ENCODE measurements at places on chromosomes 12 and 14. TPM values are rescaled to one million over a fixed set of nuclear protein-coding genes. Genes with fewer than 3 reads are reported as not detected.
A peak's percentile ranks its signal among the peaks of the same experiment; 100 is the strongest.

SERPINA6 gene
- not detected for total RNA-seq

KERA gene
- not detected for total RNA-seq

CD69 gene
- 82.4 TPM for total RNA-seq

TMEM30B gene
- total RNA-seq, result 0.42 TPM

RABGGTA gene
- total RNA-seq, result 54.8 TPM

ASCL1 gene
- not detected for total RNA-seq

DNA sequence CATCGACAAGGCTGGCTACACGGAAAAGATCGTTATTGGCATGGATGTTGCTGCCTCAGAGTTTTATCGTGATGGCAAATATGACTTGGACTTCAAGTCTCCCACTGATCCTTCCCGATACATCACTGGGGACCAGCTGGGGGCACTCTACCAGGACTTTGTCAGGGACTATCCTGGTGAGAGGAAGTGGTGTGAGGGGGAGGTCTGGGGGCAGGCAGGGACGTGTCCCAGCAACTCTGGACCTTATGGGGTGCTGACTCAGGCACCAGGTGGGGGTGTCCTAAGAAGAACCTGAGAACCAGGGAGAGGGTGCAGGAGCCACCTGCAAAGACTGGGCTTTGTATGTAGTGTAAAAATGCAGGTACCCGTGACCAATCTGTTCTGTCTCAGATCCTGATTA is 5.2 kb downstream of the ENO2 start:
- H3K27ac ChIP-seq, result no peak overlapping the region
- H3K36me3 ChIP-seq, result peaks cover 49% of the 10 kb centered on the region
- peaks cover 54% of the 10 kb centered on the region for H3K4me1 ChIP-seq
- no peak for DNase-seq

GRCh38 chr12:112602150-112602549 is 183.4 kb downstream of the PTPN11 start:
- no peaks in the 10 kb centered on the region for H3K36me3 ChIP-seq
- peaks cover 14% of the 10 kb centered on the region for H3K27me3 ChIP-seq
- H3K4me3 ChIP-seq, result no peak overlapping the region
- H3K4me1 ChIP-seq, result no peaks in the 10 kb centered on the region
- DNase-seq, result no peak

GRCh38 chr12:81417056-81417455 is 339.2 kb downstream of the ACSS3 start:
- no peak overlapping the region for H3K4me3 ChIP-seq
- H3K36me3 ChIP-seq, result no peaks in the 10 kb centered on the region
- DNase-seq, result no peak
- H3K4me1 ChIP-seq, result no peaks in the 10 kb centered on the region
- H3K27me3 ChIP-seq, result no peaks in the 10 kb centered on the region

GRCh38 chr12:72828662-72829324 is 556.6 kb downstream of the TRHDE start:
- H3K27me3 ChIP-seq, result no peaks in the 10 kb centered on the region
- H3K36me3 ChIP-seq, result no peaks in the 10 kb centered on the region
- no peak overlapping the region for H3K27ac ChIP-seq

DNA sequence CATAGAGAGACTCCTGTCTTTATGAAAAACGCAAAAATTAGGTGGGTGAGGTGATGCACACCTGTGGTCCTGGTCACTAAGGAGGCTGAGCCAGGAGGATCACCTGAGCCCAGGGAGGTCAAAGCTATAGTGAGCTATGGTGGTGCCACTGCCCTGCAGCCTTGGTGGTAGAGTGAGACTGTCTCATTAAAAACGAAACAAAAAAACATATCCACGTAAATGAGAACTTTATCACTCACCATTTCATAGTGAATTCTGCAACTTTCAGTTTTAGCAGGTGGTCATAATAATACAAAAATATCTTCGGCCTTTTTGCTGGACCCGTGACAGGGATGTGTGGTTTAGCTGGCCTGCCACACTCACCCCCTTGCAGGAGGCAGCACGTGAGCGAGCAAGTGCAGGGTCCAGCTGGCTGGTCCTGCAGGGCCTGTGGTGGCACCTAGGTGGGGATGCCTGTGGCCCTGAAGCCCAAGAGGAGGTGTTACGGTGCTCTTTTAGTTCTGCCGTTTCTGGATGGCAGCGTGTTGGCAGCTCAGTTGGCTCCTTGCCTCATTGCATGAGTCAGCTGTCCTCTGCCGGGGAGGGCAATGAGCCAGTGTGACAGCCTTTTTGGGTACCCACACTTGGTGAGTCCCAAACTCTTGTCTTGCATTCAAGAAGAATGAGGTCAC is 1330.7 kb upstream of the TMEM132C start:
- H3K27ac ChIP-seq, result no peak overlapping the region
- no peaks in the 10 kb centered on the region for H3K36me3 ChIP-seq
- H3K27me3 ChIP-seq, result no peaks in the 10 kb centered on the region
- no peak overlapping the region for H3K4me3 ChIP-seq
- H3K4me1 ChIP-seq, result no peaks in the 10 kb centered on the region
- DNase-seq, result no peak

- H3K4me3 ChIP-seq, result peak within 1 kb of the TSS; percentile 67
- H3K27me3 ChIP-seq, result peaks cover 72% of the 10 kb centered on the region
- peaks cover 13% of the 10 kb centered on the region for H3K4me1 ChIP-seq
These were observed at the start of gene COCH for GRCh38 chr14:30874120-30874998. Gene COCH (plus strand): TSS chr14:30874559. CDS start chr14:30874939, 380 bp downstream.

GRCh38 chr14:34699873-34700621 is 14.3 kb downstream of the CFL2 start:
- H3K36me3 ChIP-seq, result no peaks in the 10 kb centered on the region
- H3K27ac ChIP-seq, result no peak overlapping the region
- no peaks in the 10 kb centered on the region for H3K4me1 ChIP-seq
- DNase-seq, result no peak
- no peak overlapping the region for H3K4me3 ChIP-seq

DNA sequence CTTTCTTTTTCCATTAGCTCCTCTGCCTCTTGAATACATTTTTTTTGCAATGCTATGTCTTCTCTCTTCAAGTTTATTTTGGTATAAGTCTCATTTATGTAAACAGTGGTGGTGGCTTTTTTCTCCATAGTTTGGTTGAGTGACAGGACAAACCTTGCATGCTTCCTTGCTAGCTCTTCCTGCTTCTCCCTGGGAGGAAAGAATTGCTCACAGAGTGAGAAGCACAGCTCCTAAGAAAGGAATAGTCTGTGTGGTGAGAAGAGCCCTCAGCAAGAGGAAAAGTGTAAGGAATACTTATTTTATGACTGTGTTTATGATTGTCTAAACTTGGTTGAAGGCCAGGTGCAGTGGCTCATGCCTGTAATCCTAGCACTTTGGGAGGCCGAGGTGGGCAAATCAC is 11.5 kb downstream of the CCDC175 start:
- no peak overlapping the region for H3K27ac ChIP-seq
- H3K36me3 ChIP-seq, result no peaks in the 10 kb centered on the region
- no peak overlapping the region for H3K4me3 ChIP-seq
- DNase-seq, result no peak
- H3K27me3 ChIP-seq, result peaks cover 27% of the 10 kb centered on the region

- peaks cover 7% of the 10 kb centered on the region for H3K4me1 ChIP-seq
- peak overlapping the region; percentile 57 for H3K27ac ChIP-seq
- DNase-seq, result no peak
These were observed 4.7 kb downstream of the P2RX2 start for GRCh38 chr12:132623072-132623869.

- peaks cover 3% of the 10 kb centered on the region for H3K27me3 ChIP-seq
- H3K4me1 ChIP-seq, result no peaks in the 10 kb centered on the region
- H3K4me3 ChIP-seq, result no peak overlapping the region
- H3K36me3 ChIP-seq, result no peaks in the 10 kb centered on the region
- no peak overlapping the region for H3K27ac ChIP-seq
- no peak for DNase-seq
These were observed 307.5 kb downstream of the EMP1 start for GRCh38 chr12:13504074-13504473.

- no peaks in the 10 kb centered on the region for H3K27me3 ChIP-seq
- DNase-seq, result no peak
- no peaks in the 10 kb centered on the region for H3K36me3 ChIP-seq
- H3K27ac ChIP-seq, result no peak overlapping the region
- H3K4me3 ChIP-seq, result no peak overlapping the region
These were observed 55.8 kb upstream of the CLEC14A start for GRCh38 chr14:38311655-38312054.

DNA sequence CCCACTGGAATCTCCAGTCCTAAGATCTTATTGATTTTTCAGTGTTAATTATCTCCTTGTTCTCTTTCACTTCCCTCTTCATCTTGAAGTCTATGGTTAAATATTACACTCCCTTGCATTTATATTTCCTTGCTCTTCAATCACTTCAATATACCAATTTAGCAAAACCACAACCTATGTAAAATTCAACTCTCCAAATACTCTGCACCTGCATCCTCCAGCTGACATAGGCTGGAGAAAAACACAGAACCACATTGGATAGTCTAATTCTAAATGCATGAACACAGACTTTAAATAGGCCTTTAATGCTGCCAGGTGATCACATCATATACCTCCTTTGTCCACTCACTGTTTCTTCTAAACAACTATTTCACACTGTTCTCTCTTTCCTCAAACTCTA is 253.8 kb upstream of the GARIN6 start:
- H3K4me3 ChIP-seq, result no peak overlapping the region
- no peaks in the 10 kb centered on the region for H3K36me3 ChIP-seq
- H3K4me1 ChIP-seq, result no peaks in the 10 kb centered on the region
- H3K27me3 ChIP-seq, result no peaks in the 10 kb centered on the region
- DNase-seq, result no peak
- H3K27ac ChIP-seq, result no peak overlapping the region

DNA sequence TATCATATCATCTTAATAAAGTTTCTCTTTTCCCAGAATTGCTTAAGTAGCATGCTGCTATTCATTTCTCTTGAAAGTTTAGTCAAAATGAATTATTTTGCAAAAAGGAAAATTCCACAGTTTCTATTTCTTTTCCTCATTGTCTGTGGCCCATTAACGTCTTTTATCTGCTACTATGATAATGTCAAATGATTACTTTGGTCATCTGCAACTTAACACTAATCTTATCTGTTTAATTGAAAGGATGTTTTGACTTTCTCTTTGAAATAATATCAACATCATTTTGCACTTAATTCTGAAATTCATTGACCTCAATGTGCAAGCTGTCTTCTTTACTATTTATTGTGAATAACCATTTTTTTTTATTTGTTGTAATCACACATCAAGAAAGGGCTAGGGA is 146.5 kb upstream of the SLCO1C1 start:
- DNase-seq, result no peak
- no peaks in the 10 kb centered on the region for H3K27me3 ChIP-seq
- no peak overlapping the region for H3K4me3 ChIP-seq
- H3K27ac ChIP-seq, result no peak overlapping the region
- H3K36me3 ChIP-seq, result no peaks in the 10 kb centered on the region

GRCh38 chr14:77372304-77372841 is 4.5 kb downstream of the TMED8 start:
- no peak overlapping the region for H3K27ac ChIP-seq
- no peaks in the 10 kb centered on the region for H3K27me3 ChIP-seq
- peaks cover 52% of the 10 kb centered on the region for H3K4me1 ChIP-seq
- H3K36me3 ChIP-seq, result peaks cover 30% of the 10 kb centered on the region
- DNase-seq, result no peak

DNA sequence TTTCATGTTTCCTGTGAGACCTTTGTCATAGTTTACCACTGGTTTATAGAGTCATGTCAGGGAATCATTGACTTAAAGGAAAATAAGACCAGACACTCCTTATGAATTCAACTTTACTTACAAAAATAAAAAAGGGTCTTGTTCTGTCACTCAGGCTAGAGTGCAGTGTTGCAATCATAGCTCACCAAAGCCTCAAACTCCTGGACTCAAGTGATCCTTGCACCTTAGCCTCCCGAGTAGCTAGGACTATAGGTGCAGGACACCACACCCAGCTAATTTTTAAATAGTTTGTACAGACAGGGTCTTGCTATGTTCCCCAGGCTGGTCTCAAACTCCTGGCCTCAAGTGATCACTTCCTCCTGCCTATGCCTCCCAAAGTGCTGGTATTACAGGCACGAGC is 19.0 kb downstream of the SLC41A2 start:
- no peak overlapping the region for H3K27ac ChIP-seq
- H3K4me3 ChIP-seq, result no peak overlapping the region
- no peak for DNase-seq

GRCh38 chr14:37232907-37233481 is 35.3 kb downstream of the MIPOL1 start:
- H3K4me1 ChIP-seq, result no peaks in the 10 kb centered on the region
- H3K27me3 ChIP-seq, result no peaks in the 10 kb centered on the region
- no peak for DNase-seq
- no peaks in the 10 kb centered on the region for H3K36me3 ChIP-seq

- H3K27me3 ChIP-seq, result no peaks in the 10 kb centered on the region
- H3K4me3 ChIP-seq, result no peak overlapping the region
- no peak overlapping the region for H3K27ac ChIP-seq
- H3K4me1 ChIP-seq, result no peaks in the 10 kb centered on the region
- no peak for DNase-seq
These were observed 119.1 kb downstream of the ITPR2 start for GRCh38 chr12:26713885-26714383.

DNA sequence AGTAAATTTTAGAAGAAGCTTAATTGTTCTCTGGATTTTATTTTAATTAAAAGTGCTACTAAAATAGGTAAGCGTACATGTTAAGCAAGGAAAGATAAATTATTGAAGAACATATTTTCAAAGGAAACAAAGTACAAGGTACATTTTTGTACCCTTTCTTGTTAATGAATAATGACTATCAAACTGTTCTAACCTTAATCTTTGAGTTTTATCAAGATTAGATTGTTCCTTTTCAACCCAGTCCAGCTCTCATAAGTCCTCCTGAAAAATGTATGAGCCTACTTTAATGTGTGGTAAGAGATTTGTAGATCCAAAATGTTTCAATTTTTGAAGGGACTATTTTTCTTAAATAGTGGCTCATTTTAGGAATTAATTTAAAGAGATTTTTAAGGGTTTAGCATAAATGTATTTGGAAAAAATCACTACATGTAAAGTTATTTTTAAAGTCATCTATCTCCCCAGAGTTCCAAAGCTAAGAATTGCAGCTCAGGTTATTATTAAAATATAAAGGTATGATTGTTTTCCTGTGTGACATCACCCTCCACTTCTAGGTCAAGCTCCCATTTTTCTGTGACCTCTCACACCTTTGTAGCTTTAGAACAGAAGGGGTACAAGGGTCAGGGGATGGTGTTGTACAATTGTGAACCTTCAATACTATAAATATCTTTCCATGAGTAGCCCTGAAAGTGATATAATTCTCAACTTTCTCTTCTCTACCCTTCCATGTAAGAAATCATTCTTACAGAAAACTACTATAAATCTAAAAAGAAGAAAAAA is 1.2 kb upstream of the PIK3C2G start:
- no peak for DNase-seq
- H3K4me1 ChIP-seq, result no peaks in the 10 kb centered on the region
- no peak overlapping the region for H3K27ac ChIP-seq
- H3K27me3 ChIP-seq, result no peaks in the 10 kb centered on the region
- H3K4me3 ChIP-seq, result no peak overlapping the region

DNA sequence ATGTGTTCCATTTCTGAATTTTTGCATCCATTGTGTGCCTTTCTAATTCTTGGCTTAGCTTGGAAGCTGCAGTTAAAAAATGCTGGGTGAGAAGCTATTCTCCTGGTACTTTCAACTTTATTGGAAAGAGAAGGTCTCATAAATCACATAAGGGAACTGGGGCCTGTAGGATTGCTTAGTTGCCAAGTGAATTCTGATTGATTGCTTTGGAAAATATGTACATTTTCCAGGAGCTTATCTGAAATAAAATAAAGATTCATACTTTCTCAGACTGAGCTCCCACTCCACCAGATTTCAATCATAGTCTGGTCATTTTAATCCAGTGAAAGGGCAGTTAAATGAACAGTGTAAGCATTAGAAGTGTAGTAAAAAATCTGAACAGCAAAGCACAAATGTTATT is 50.0 kb upstream of the PRICKLE1 start:
- H3K27me3 ChIP-seq, result no peaks in the 10 kb centered on the region
- H3K4me3 ChIP-seq, result no peak overlapping the region
- no peak for DNase-seq
- H3K4me1 ChIP-seq, result no peaks in the 10 kb centered on the region
- no peaks in the 10 kb centered on the region for H3K36me3 ChIP-seq
